ENCODE measurements at places on chromosomes 1 and 21. TPM values are rescaled to one million over a fixed set of nuclear protein-coding genes. Genes with fewer than 3 reads are reported as not detected.

DNA sequence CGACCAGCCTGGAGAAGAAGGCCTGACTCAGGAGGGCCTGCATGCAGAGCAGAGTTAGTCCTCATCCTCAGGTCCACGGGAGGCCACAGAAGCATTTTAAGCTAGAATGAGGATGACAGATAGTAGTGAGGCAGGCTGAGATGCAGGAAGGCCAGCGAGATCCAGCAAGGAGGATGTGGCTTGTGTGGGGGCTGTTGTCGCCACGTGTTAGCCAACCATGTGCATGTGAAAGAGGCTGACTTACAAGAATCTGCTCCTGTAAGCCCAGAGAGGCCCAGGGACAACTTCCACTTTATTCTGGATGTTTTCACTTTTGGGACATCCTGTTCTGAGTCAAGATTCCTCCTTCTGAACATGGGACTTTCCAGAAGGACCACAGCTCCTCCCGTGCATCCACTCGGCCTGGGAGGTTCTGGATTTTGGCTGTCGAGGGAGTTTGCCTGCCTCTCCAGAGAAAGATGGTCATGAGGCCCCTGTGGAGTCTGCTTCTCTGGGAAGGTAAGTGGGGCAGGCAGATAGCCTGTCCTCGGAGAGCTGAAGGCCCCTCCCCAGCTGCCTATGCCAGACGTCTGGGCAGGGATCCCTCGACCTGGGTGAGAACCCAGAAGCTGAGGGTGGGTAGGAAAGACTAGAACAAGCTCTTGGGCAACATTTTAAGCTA is at the start of gene SLAMF8:
TSS of gene SLAMF8 (plus strand) at position 433 of the 661 bp plus-strand sequence. CDS start at position 459, 26 bp downstream.
- peaks cover 18% of the 10 kb centered on the region for H3K4me1 ChIP-seq
- H3K27ac ChIP-seq, result no peak within 1 kb of the TSS
- no peak within 1 kb of the TSS for H3K4me3 ChIP-seq

DNA sequence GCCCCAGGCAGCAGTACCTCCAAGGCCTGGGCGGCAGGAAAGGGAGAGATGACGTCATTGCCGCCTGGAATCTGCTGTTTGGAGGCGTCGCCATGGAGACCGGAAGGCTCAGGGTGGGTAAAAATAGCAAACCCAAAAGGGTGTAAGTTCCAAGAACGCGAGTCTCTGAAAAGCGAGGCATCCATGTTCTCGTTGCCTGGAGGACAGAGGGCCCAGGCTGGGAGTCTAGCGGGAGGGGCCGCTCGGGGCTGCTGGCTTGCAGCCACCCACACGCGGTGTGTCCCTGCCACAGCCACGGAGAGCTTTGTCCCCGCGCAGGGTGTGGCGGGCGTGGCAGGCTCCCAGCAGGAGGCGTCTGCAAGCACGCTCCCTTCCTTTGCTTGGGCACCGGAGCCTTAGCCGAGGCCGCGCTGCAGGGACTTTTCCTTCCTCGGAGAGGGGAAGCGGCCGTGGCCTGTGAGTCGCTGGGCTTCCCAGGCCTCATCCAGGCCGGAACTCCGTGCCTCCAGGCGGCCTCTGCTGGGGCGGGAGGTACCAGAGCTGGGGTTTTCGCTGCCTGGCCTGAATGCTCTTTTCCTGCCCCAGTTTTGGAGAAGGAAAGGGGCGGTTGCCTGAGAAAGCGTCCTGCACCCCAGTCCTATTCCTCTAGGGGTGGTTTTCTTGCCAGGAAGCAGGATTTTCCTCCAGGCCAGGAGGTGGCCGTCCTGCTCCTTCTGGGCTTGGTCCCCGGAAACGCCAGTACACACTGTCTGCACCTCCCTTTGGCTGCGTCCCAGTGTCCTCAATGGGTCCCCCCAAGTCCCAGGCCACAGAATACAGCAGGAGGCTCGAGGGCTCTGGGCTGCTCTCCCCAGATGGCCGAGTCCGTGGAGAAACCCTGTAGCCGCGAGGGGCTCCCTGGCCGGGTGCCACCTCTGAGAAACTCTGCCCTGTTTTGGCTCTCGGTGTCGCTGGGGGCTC is 15.3 kb upstream of the SKI start:
- peak overlapping the region; percentile 64 for H3K27ac ChIP-seq
- peak; percentile 95 for DNase-seq
- peak overlapping the region; percentile 34 for H3K4me3 ChIP-seq
- H3K4me1 ChIP-seq, result peaks cover 34% of the 10 kb centered on the region
- no peaks in the 10 kb centered on the region for H3K27me3 ChIP-seq

DNA sequence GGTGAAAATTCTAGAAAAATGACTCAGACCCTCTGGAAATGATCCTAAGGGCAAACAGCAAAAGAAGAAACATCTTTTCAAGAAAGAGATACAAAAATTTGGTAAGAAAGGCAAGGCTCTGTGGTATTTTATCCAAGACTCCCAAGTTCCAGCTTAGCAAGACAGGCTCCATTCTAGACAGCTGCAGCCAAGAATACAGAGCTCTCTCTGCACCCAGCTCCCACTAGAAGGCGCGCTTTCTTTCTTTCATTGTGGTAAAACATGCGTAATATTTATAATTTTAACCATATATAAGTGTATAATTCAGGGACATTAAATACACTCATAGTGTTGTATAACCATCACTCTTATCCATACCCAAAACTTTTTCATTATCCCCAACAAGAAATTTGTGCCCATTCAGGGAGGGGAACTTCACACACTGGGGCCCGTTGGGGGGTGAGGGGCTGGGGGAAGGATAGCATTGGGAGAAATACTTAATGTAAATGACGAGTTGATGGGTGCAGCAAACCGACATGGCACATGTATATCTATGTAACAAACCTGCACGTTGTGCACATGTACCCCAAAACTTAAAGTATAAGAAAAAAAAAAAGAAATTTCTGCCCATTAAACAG is 2.2 kb upstream of the HFM1 start:
- H3K27ac ChIP-seq, result no peak overlapping the region
- no peak overlapping the region for H3K4me3 ChIP-seq
- no peak for DNase-seq
- H3K36me3 ChIP-seq, result no peaks in the 10 kb centered on the region
- no peaks in the 10 kb centered on the region for H3K27me3 ChIP-seq
- peaks cover 12% of the 10 kb centered on the region for H3K4me1 ChIP-seq

GRCh38 chr1:54070171-54070837 is 16.9 kb downstream of the TCEANC2 start:
- H3K4me3 ChIP-seq, result no peak overlapping the region
- H3K4me1 ChIP-seq, result no peaks in the 10 kb centered on the region
- no peak overlapping the region for H3K27ac ChIP-seq
- peak; percentile 30 for DNase-seq

DNA sequence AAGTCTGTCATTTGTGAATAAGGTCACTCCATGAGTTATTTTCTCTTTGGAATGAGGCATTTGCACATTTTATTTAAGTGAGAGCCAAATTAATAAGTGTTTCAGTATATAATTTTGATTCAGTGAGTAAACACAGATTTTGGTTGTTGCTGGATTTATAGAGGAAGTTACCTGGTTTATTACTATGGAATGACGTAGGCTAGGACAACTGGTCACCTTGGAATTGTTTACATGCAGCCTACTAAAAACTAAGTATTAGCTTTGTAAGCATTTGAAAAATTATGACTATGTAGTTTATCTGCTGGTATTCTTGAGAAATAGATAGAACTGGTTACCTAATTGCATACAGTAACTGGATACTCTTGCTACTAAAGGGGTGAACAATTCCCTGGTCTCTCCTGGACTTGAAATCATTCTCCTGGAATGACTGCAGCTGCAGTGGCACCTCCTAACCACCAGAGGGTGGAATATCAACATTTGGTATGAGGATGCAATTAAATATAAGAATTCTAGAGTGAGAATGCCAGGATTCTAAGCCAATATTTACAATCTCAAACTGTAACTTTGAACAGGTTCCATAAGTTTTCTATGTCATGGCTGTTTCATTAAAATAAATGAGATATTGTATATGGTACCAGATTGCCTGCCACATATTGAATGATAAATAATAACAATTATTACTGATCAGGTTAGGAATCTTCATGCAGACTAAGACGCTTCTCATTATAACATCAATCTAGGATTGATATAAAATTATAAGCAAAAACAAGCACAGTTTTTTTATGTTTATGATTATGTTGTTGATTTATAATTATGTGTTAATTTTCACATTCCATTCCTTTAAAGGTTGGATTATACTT is 3.5 kb upstream of the KRTAP27-1 start:
- no peak overlapping the region for H3K27ac ChIP-seq
- H3K4me3 ChIP-seq, result no peak overlapping the region
- H3K27me3 ChIP-seq, result no peaks in the 10 kb centered on the region
- no peaks in the 10 kb centered on the region for H3K4me1 ChIP-seq

- peaks cover under 1% of the 10 kb centered on the region for H3K36me3 ChIP-seq
- H3K27ac ChIP-seq, result no peak overlapping the region
- no peaks in the 10 kb centered on the region for H3K27me3 ChIP-seq
- H3K4me3 ChIP-seq, result no peak overlapping the region
- H3K4me1 ChIP-seq, result peaks cover 3% of the 10 kb centered on the region
Observed at GRCh38 chr1:165841582-165842017, 14.2 kb downstream of the UCK2 start.

GRCh38 chr1:185483664-185484450 is 166.8 kb upstream of the IVNS1ABP start:
- H3K27me3 ChIP-seq, result peaks cover 9% of the 10 kb centered on the region
- no peaks in the 10 kb centered on the region for H3K36me3 ChIP-seq
- H3K27ac ChIP-seq, result no peak overlapping the region
- no peak overlapping the region for H3K4me3 ChIP-seq
- DNase-seq, result peak; percentile 39

DNA sequence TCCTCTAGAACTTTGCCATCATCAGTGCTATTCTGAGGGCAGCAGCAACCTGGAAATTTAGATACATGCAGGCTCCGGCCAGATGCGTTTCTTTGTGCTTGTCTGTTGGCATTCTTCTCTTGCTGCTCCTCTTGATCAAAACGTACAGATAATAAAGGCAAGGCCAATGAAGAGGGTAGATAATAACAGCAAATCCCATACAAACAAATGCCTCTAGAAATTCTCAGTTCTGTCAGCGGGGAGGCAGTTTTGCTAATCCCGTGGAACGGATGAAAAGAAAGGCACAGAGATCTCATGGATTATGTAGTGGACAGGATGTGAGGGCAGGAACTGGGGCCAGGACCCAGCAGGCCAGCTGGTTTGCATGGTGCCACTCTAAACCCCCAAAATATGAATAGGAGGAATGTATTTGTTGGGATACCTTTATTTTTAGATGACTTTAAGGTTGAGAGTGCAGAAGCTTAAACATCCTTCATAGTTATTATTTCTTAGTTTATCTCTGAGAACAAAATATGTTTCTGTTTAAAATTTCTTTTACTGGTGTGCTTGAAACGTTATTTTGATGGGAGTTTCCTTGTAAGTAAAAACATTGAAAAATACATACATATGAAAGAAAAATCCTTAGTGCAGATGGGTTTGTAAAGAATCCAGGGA is 1.5 kb downstream of the ITSN1 start:
- no peaks in the 10 kb centered on the region for H3K36me3 ChIP-seq
- H3K4me3 ChIP-seq, result peak overlapping the region; percentile 60
- peak overlapping the region; percentile 27 for H3K27ac ChIP-seq
- H3K27me3 ChIP-seq, result no peaks in the 10 kb centered on the region
- peak; percentile 68 for DNase-seq

- H3K36me3 ChIP-seq, result no peaks in the 10 kb centered on the region
- no peak for DNase-seq
- no peaks in the 10 kb centered on the region for H3K4me1 ChIP-seq
- H3K4me3 ChIP-seq, result no peak overlapping the region
- H3K27me3 ChIP-seq, result no peaks in the 10 kb centered on the region
- H3K27ac ChIP-seq, result no peak overlapping the region
Observed at GRCh38 chr1:224211206-224211962, 28.3 kb downstream of the DEGS1 start.

- H3K4me1 ChIP-seq, result peaks cover 7% of the 10 kb centered on the region
- H3K27ac ChIP-seq, result no peak overlapping the region
- no peaks in the 10 kb centered on the region for H3K36me3 ChIP-seq
- no peak for DNase-seq
Observed at GRCh38 chr1:64895500-64895899, 70.8 kb downstream of the JAK1 start.

DNA sequence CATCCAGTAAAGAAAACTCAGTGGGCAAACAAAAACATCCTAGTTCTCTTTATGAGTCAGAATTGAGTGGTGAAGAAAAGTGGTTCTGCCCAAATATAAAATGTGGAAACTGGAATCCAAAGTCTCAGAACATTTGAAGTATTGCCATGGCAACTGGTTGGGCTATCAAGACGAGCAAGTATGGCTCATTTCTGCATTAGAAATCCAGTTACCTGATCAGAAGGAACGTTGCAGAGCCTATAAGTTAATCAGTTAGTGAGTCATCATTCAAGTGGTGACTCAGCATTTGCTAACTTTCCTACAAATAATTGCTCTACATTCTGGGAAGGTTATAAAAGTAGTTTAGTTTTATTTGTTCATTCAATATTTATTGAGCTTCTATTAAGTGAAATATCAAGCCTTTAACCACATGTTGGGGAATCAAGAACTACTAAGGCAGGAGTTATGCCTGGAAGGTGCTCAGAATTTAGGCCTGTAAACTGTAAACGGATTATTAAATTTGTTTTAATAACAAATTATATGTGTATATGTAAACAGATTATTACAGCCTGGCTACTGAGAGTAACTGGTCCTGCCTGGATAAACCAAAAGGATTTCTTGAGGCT is 104.3 kb downstream of the PAPPA2 start:
- H3K36me3 ChIP-seq, result no peaks in the 10 kb centered on the region
- no peaks in the 10 kb centered on the region for H3K4me1 ChIP-seq
- DNase-seq, result no peak
- no peak overlapping the region for H3K4me3 ChIP-seq
- no peaks in the 10 kb centered on the region for H3K27me3 ChIP-seq

- no peaks in the 10 kb centered on the region for H3K36me3 ChIP-seq
- H3K4me3 ChIP-seq, result no peak overlapping the region
- H3K4me1 ChIP-seq, result no peaks in the 10 kb centered on the region
- no peak for DNase-seq
- H3K27ac ChIP-seq, result no peak overlapping the region
Observed at GRCh38 chr1:118503752-118504151, 318.7 kb upstream of the SPAG17 start.

DNA sequence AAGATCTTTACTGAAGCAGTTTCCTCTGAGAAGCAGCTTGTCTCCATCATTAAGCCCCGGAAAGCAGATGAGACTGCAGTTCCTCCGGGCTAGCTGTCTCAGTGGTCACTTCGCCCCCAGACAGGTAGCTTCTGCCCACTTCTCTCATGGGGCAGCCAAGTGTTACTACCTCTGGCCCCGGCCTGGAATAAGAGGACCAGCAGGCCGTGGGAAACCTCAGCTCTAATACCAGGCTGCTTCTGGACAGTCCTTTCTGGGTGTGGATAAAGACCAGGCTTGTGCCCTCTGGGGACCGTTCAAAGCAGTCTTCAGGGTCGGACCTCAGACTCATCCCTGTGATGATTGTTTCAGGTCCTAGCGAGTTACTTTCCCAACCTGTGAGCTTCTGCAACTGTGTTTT is 54.8 kb downstream of the RUNX3 start:
- H3K36me3 ChIP-seq, result no peaks in the 10 kb centered on the region
- no peak overlapping the region for H3K4me3 ChIP-seq
- H3K27ac ChIP-seq, result no peak overlapping the region
- no peaks in the 10 kb centered on the region for H3K27me3 ChIP-seq

GRCh38 chr1:151416231-151416630 is 16.9 kb downstream of the PSMB4 start:
- no peaks in the 10 kb centered on the region for H3K27me3 ChIP-seq
- no peak overlapping the region for H3K27ac ChIP-seq
- H3K36me3 ChIP-seq, result peaks cover 26% of the 10 kb centered on the region
- no peak for DNase-seq
- H3K4me1 ChIP-seq, result no peaks in the 10 kb centered on the region

- H3K36me3 ChIP-seq, result no peaks in the 10 kb centered on the region
- no peaks in the 10 kb centered on the region for H3K27me3 ChIP-seq
- H3K27ac ChIP-seq, result no peak overlapping the region
- DNase-seq, result no peak
- H3K4me1 ChIP-seq, result peaks cover 29% of the 10 kb centered on the region
Observed at GRCh38 chr1:67741121-67741520, 56.1 kb downstream of the GADD45A start.

MYOM3 gene
- not detected for total RNA-seq

SZRD1 gene
- 73.2 TPM for total RNA-seq
